ENCODE measurements at places on chromosomes 7 and 10.

GRCh38 chr7:27107391-27108381, 5.2 kb upstream of the HOXA2 start:
- DNase-seq = no peak

GRCh38 chr10:60735244-60735643, 43.0 kb upstream of the CDK1 start:
- DNase-seq = no peak

- DNase-seq = no peak
Observed at GRCh38 chr7:21851559-21851967, 94.1 kb downstream of the CDCA7L start.

- DNase-seq = no peak
Observed at GRCh38 chr7:105760551-105761447, 115.6 kb downstream of the ATXN7L1 start.

DNA sequence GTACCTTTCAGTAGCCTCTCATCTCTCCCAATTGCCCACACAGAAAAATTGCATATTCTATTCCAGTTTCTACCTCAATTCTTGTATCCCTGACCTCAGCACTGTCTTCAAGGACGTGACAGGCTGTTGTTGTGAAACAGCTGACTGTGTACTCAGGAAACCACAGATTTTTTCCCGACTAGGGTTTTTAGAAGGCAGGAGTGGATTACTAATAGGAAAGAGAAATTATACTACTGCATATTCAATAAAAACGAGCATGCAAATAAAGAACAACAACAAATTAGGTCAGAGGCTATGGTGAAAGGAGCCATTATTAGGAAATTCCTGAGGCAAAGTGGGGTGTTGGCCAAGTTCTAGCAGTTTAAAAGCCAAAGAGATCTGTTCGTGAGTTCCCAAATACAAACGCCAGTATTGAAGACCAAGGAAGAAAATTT, 93.4 kb downstream of the DOCK4 start:
- DNase-seq = no peak

GRCh38 chr10:118020365-118020764, 26.4 kb downstream of the RAB11FIP2 start:
- no peak for DNase-seq

GRCh38 chr7:142030848-142031247, 35.2 kb downstream of the MGAM start:
- no peak for DNase-seq
